ENCODE measurements at places on chromosomes 4 and X.

DNA sequence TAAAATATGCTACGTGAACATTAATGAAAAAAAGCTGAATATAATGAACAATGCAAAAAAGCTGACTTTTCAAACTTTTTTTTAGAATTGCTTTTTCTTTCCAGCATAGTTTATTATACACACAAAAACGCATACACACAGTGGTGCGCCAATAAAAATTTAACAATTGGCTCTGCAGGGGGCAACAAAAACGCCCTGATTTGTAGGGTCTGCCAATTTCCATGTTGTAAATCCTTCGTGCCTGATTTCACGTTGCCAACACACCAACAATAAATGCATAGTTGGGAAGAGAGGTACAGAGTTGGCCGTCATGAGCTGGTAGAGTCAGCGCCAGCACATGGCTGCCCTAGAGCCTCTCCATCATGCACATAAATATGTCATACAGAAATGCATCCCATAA lies 333.1 kb downstream of the MAPK10 start:
- DNase-seq, result no peak

- no peak for DNase-seq
These were observed 125.1 kb upstream of the FUNDC1 start for GRCh38 chrX:44667771-44668170.

DNA sequence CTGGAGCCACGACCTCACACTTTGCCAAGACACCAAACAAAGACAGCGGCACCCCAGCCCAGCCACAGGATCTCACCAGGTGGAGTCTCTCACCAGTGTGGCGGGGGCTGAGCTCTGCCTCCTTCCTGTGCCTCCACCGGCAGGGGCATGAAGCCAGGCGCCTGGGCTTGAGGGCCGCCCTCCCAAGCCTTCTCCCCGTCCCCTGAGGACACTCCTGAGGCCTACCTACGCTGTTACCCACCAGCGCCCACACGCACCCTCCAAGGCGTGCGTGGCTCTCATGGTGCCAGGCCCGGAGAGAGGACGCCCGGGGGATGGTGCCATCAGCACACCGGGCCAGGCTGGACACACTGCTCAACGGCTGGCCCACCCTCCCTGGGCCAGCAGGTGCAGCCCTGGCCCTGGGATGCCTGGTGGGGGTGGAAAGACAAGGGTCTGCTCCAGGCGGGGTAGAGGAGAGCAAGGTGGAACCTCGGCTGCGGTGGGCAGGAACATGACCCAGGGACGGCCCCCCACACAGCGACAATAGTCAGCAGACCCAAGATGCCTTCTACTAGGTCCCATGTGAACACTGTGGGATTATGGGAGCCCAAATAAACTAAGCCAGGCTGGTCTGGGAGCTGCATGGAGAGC lies 22.1 kb downstream of the NELFA start:
- DNase-seq, result no peak

DNA sequence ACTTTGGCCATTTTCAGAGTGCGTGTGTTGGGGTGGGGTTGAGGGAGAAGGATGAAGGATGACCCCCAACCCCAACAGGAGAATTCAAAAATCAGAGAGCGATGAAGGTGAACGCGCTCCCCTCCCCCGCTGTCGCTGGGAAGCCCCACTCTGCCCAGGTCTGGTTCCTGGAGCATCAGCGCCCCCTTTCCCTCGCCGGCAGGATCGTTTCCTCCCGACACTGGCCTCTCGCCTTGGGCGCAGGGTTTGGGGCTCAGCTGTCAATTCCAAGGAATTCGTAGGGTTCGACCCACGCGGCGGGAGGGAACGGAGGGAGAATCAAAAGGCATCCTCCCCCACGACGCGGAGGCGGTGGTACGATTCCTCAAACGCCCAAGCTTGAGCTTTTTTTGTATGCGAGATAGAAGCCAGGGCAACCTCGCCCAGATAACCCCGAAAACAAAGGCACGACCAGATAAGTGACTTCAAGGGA lies 1.0 kb upstream of the PDGFRA start:
- DNase-seq, result no peak

GRCh38 chr4:1195891-1196401 lies 23.6 kb upstream of the SPON2 start:
- no peak for DNase-seq

GRCh38 chrX:111483135-111483534 lies 28.3 kb upstream of the SERTM2 start:
- DNase-seq, result no peak

DNA sequence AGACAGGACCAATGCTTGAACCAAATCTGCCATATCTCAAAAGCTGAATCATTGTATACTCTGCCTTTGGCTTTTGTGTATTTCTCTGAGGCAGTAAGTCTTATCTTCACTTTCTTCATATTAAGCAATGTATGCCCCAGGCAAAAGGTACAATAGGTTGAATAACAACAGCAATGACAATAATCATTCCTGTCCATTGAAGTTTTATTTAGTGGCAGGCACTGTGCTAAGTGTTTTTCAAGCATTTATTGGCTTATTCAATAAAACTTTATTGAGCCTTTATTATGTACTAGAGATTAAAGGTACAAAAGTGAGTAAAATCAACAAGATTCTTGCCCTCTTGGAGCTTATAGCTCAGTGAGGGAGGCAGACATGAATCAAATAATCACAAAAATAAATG lies 8.2 kb upstream of the CASK start:
- DNase-seq, result no peak

- DNase-seq, result no peak
These were observed 941.5 kb downstream of the DMD start for GRCh38 chrX:32269866-32270265.

- DNase-seq, result no peak
These were observed 70.6 kb downstream of the TRAPPC11 start for GRCh38 chr4:183729430-183730328.

DNA sequence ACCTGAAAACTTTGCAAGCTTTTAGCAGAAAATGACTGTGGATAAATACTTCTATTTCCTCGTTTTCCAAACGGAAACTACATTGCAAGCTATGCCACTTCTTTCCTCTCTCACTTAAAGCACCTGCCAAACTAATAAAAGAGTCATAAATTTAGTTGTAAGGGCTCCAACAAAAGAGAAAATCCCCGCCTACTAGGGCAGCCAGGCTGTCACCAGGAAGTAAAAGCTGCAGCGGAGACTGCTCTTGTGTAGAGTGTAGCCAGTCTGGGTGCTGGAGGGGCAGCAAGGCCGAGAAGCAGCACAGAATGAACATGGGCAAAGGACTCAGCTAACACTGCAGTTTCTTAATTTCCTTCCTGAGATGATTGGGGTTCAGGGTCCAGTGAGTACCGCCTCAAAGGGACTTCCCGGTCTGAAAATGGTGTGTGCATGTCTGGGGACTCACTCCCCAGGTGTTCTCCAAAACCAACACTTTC lies 89.3 kb upstream of the MAML3 start:
- DNase-seq, result no peak

Measured in stimulated activated CD8-positive, alpha-beta memory T cell treated with anti-CD3 and anti-CD28 coated beads, Interleukin-15, amount 100 ng/mL, for 24 hours (primary cell).